Activated CD4-positive, alpha-beta T cell treated with anti-CD3 and anti-CD28 coated beads, Interleukin-2, amount 50 U/mL, for 24 hours (primary cell): ENCODE measurements at places on chromosomes 13 and 19.

DNA sequence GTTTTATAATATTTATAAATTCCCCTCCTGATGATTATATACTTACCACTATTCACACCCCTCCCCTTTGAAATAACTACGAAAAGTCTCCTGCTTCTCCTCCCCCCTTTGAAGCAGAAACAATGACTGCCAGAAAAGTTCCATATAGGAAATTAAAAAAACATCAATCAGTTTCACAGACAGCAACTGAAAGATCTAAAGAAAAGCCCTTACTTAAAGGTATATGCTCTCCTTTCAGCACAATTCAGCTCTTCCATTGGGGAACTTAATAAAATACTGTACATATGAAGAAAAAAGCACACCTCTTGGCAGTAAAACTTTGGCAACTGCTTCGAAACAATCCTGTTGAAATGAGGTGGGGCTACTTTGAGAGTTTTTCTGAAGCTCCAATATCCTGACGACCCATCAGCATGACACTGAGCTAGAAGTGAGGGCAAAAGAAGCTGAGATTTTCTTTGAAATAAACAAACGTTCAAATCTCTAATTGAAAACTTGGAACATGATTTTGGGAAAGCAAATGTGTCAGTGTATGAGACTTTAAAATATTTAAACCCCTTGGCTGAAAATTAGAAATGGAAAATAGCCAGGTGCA is 147.6 kb upstream of the RXFP2 start:
- no peak for DNase-seq

DNA sequence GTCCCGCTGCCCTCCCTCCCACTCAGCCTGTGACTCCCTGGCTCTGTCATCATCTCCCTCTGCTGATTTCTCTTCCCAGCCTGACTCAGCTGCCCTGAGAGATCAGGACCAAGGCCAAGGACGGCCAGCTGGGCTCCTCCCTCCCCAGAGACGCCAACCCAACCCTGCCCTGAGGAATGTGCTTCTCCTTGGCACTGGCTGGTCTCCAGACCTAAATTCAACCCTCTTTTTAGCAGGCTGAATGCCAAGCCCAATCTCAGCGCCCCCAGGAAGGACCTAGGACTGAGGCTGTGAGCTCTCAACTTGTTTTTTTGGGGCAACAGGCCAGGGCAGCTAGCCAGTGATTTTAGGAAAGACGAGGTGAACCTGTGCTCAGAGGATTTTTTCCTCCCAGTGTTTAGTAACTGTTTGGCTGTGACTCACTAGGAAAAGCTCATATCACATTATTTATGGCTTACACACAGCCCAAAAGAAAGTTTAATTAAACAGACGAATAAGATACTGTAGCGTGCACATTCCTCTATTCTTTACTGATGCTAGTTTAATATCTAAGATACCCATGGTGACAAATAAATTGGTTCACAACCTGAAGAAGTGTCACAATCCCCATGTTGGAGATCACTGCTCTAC is 7.4 kb upstream of the IGFL1 start:
- DNase-seq = no peak

- DNase-seq = no peak
These were observed 8.5 kb downstream of the MTRF1 start for GRCh38 chr13:41254902-41255301.

- DNase-seq = no peak
These were observed 12.4 kb downstream of the RTN2 start for GRCh38 chr19:45484273-45484945.

DNA sequence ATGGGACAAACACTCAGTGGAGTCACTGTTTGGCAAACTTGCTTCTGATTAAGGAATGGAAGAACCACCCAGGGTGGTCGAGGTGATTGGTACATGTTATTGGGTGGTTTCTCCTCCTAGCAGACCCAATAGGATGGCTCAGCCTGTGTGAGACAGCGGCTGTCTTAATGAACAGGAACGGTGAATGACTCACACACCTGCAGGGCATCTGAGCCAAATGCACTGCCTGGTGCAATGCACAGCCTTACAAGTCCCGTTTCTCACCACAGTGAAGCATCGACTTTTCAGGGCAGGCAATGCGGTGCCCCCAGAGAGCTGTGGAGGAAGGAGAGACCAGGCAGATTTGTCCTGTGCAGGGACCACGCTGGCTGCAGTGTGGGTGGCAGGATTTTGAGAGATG is 238.5 kb downstream of the FGF9 start:
- no peak for DNase-seq

GRCh38 chr19:31254180-31254551 is 95.1 kb downstream of the TSHZ3 start:
- no peak for DNase-seq

DNA sequence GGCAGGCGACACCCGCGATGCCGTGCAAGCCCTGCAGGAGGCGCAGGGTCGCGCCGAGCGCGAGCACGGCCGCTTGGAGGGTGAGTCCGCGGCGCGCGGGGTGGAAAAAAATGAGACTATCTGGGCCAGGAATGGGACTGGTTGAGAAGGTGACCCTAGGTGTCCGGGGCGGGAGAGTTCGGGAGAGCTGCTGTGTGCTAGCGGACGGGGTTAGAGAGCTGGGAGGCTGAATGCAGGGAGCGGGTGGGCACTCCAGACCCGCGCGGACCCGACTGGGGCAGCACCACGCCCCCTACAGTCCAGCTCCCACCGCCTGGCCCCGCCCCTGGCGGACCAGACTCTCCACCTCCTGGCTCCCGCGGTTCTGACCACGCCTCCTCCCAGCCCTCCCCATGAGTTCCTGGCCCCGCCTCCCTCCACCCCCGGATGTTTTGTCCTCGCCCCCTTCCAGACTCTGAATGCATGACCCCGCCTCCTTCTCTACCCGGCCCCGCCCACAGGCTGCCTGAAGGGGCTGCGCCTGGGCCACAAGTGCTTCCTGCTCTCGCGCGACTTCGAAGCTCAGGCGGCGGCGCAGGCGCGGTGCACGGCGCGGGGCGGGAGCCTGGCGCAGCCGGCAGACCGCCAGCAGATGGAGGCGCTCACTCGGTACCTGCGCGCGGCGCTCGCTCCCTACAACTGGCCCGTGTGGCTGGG is 1.5 kb downstream of the CLEC11A start:
- peak; percentile 91 for DNase-seq

DNA sequence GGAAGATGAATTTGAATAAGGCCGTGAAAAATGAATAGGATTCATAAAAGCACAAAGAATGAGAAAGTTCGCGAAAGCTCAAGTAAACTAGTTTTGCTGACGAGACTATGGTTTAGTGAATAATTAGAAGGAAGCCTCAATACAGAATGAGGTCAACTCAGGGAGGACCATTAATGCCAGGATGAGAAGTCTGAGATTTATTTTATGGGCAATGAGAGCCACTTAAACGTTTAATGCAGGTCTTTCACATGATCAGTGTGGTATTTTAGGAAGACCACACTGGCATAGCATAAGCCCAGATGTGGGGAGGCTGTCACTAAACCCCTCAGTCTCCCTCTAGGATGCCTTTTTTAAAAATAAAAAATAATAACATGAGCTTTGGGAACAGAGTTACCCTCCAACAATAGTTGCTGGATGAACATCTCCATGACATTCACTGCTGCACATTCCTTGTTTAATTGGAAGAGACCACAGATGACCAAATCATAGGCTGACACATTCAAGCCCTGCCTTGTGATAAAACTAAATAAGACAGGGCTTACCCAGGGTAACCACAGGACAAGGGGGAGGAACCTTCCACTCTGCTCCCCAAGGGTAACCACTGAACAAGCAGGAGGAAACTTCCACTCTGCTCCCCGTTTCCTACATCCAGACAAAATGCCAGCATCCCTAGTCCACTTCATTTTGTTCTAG is 43.6 kb upstream of the LSM14A start:
- DNase-seq = no peak

- DNase-seq = no peak
These were observed 42.6 kb upstream of the ZDHHC20 start for GRCh38 chr13:21501686-21502085.

- DNase-seq = no peak
These were observed 13.0 kb upstream of the ZNF460 start for GRCh38 chr19:57267291-57267690.
